ENCODE measurements at places on chromosomes 3 and 15.
A peak's percentile ranks its signal among the peaks of the same experiment; 100 is the strongest.

- no peak for DNase-seq
- peaks cover 28% of the 10 kb centered on the region for H3K4me1 ChIP-seq
- peaks cover 4% of the 10 kb centered on the region for H3K36me3 ChIP-seq
- peak overlapping the region; percentile 54 for H3K4me3 ChIP-seq
- H3K27ac ChIP-seq = no peak overlapping the region
Measured at GRCh38 chr15:68205954-68206539, 915 bp upstream of the CALML4 start.

GRCh38 chr15:74213858-74214284, 11.3 kb upstream of the STRA6 start:
- peaks cover 65% of the 10 kb centered on the region for H3K27me3 ChIP-seq
- H3K27ac ChIP-seq = no peak overlapping the region
- no peak overlapping the region for H3K4me3 ChIP-seq
- H3K4me1 ChIP-seq = no peaks in the 10 kb centered on the region
- H3K36me3 ChIP-seq = peaks cover 6% of the 10 kb centered on the region

- peaks cover 21% of the 10 kb centered on the region for H3K4me1 ChIP-seq
- H3K27ac ChIP-seq = no peak overlapping the region
- H3K27me3 ChIP-seq = no peaks in the 10 kb centered on the region
- DNase-seq = no peak
- H3K36me3 ChIP-seq = no peaks in the 10 kb centered on the region
Measured at GRCh38 chr3:71152892-71153265, 430.6 kb downstream of the FOXP1 start.

- peaks cover 4% of the 10 kb centered on the region for H3K36me3 ChIP-seq
- no peak overlapping the region for H3K4me3 ChIP-seq
- peaks cover 66% of the 10 kb centered on the region for H3K27me3 ChIP-seq
- no peak overlapping the region for H3K27ac ChIP-seq
Measured at GRCh38 chr3:170752571-170753155, 117.3 kb downstream of the RPL22L1 start.

GRCh38 chr15:46879032-46879770, 838.1 kb upstream of the SEMA6D start:
- H3K4me3 ChIP-seq = no peak overlapping the region
- no peaks in the 10 kb centered on the region for H3K27me3 ChIP-seq
- no peak overlapping the region for H3K27ac ChIP-seq
- DNase-seq = no peak
- no peaks in the 10 kb centered on the region for H3K36me3 ChIP-seq
- no peaks in the 10 kb centered on the region for H3K4me1 ChIP-seq

DNA sequence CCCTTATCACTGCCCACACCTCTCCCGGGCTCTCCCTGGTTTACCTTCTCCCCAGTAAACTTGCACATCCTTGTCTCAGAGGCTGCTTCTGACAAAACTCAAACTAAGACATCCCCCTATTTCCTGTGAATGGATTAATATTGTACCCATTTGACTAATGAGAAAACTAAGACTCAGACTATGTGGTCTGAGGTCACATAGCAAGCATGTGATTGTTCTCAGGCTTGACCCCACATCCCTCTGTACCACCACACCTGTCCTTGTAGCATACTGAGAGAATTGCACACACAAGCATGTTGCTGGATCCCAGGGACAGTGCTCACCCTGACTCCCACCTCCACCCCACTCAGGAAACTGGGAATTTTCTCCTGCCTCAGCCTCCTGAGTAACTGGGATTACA, 90.7 kb upstream of the HES1 start:
- H3K36me3 ChIP-seq = no peaks in the 10 kb centered on the region
- H3K4me1 ChIP-seq = no peaks in the 10 kb centered on the region
- H3K27me3 ChIP-seq = peaks cover 6% of the 10 kb centered on the region
- no peak overlapping the region for H3K4me3 ChIP-seq
- no peak overlapping the region for H3K27ac ChIP-seq

- peak; percentile 3 for DNase-seq
- no peaks in the 10 kb centered on the region for H3K4me1 ChIP-seq
- H3K27ac ChIP-seq = no peak overlapping the region
- H3K36me3 ChIP-seq = no peaks in the 10 kb centered on the region
Measured at GRCh38 chr3:35908366-35909232, 269.3 kb downstream of the ARPP21 start.

DNA sequence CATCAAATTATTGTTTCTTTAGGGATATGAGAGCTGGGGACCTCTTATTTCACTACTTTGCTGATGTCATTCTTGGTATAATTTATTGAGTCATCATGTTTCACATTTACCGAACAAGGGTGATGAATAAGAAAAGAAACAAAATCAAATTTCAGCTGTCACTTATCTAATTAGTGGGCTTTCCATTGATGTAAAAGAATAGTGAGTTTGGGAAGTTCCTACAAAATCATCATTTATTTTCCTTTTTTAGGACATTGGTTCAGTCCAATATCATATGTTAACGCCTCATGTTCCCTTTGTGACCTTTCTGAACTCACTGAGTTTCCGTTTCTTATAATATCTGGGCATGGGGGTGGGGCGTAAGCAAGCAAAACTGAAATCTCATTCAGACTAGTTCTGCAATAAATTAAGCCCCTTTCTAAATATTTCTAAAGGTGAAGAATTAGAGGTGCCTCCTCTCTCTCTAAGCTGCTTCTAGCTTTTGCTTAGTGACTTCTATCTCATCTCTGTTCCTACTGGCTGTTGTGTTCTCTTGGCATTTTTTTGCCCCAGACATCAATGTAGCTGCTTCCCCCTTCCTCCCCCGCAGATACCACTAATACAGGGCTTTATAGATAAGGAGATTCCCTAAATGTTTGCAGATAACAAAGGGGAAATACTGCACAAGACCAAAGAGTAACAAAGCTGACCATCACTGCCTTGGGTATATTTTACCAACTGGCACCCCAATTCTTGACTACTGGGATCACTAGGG, 238.0 kb upstream of the CTNNB1 start:
- H3K4me3 ChIP-seq = no peak overlapping the region
- H3K27ac ChIP-seq = no peak overlapping the region
- no peaks in the 10 kb centered on the region for H3K36me3 ChIP-seq
- peaks cover 48% of the 10 kb centered on the region for H3K27me3 ChIP-seq
- H3K4me1 ChIP-seq = no peaks in the 10 kb centered on the region

DNA sequence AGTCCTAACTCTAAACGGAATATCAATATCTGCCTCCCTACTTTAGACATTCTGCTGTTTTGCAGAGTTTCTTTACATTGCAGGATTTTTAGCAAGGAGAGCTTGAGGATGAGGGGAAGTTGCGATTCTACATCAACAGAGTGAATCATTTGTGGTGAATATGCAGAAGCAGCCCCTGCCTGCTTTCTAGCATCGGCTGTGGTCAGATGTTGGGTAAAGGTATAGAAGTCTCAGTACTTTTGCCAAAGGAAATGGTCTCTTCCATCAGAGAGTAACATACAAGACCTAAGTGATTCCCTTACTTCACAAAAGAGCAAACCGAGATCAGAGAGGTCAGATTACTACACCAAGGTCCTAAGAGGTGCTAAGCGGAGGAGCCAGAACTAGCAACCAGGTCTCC, 15.2 kb downstream of the ST3GAL6 start:
- no peak overlapping the region for H3K27ac ChIP-seq
- no peak overlapping the region for H3K4me3 ChIP-seq
- H3K36me3 ChIP-seq = no peaks in the 10 kb centered on the region
- no peak for DNase-seq

GRCh38 chr3:186207515-186207914, 98.6 kb upstream of the ETV5 start:
- H3K4me3 ChIP-seq = no peak overlapping the region
- H3K4me1 ChIP-seq = no peaks in the 10 kb centered on the region
- no peak for DNase-seq
- H3K27me3 ChIP-seq = peaks cover 27% of the 10 kb centered on the region

- H3K4me1 ChIP-seq = peaks cover 58% of the 10 kb centered on the region
- peaks cover 29% of the 10 kb centered on the region for H3K36me3 ChIP-seq
- H3K27ac ChIP-seq = peak overlapping the region; percentile 99
- peak; percentile 27 for DNase-seq
- no peaks in the 10 kb centered on the region for H3K27me3 ChIP-seq
- H3K4me3 ChIP-seq = peak overlapping the region; percentile 98
Measured at GRCh38 chr3:63967675-63968611, 55.4 kb downstream of the PSMD6 start.

- peak overlapping the region; percentile 98 for H3K4me3 ChIP-seq
- H3K4me1 ChIP-seq = peaks cover 25% of the 10 kb centered on the region
- H3K27ac ChIP-seq = peak overlapping the region; percentile 96
- H3K27me3 ChIP-seq = no peaks in the 10 kb centered on the region
- no peak for DNase-seq
Measured at GRCh38 chr3:143849854-143850549, 1.7 kb upstream of the SLC9A9 start.

DNA sequence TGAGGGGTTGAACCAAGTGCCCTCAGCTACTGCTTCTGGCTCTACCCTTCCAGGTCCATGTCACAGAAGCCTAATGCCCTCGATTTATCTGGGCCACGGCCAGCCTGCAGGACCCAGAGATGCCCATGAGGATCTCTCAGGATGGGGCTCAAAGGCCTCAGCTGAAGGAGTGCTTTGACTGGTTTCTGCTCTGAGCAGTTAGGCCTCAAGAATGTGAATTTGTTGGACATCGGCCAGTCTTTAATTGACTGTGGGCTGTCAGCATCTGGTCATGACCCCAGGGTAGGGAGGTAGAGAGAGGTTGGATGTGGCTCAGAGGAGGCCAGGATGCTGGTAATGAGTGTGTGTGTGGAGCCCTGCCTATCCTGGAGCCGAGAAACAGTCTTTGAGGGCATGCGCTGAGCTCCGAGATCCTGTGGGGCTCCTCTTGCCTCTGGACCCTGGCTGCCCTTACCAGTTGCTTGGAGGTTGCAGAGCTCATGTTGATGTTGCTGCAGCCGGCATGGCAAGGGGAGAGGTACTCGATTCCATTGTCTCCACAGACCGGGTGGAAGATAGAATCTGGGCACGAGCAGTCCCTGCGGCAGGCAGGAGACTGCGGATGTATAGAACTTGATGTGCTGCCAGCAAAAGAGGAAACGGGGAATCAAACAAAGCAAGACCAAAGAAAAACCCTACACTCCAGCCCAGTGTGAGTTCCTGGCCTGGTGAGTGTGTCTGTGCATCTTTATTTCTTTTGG, 49.1 kb upstream of the RAB6B start:
- no peak for DNase-seq
- H3K36me3 ChIP-seq = peaks cover 3% of the 10 kb centered on the region
- peaks cover 8% of the 10 kb centered on the region for H3K4me1 ChIP-seq
- H3K4me3 ChIP-seq = no peak overlapping the region

- no peak overlapping the region for H3K4me3 ChIP-seq
- no peak overlapping the region for H3K27ac ChIP-seq
- DNase-seq = no peak
Measured at GRCh38 chr3:185687271-185687878, 101.3 kb downstream of the SENP2 start.

DNA sequence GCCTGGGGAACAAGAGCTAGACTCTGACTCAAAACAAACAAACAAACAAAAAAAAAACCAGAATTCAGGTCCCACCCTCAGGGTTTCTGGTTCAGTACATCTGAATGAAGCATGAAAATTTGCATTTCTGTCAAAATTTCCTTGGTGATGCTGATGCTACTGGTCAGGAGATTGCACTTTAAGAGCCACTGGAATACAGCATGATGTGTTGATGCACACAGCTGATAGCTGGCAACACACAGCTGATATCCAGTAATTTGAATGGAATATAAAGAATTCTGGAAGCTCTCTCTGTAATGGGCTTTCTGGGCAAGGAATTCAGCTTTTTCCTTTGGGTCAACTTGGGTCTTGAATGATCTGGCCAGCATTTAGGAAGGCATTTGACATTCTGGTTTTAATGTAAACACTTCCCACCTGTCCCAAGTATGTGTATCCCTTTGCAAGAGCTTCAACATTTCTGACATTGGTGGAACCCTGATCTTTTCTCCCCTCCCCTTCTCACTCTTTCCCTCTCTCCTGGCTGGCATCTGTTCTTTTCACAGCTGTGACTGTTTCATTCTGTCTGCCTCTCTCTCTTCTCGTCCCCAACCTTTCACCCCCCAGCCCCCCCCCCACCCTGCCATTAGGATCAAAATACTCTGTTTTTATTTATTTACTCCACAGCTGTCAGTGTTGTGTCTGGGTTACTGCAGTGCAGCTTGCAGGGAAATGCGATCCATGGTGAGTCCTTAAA, 189.5 kb downstream of the TPRG1 start:
- DNase-seq = no peak
- no peaks in the 10 kb centered on the region for H3K36me3 ChIP-seq
- no peaks in the 10 kb centered on the region for H3K27me3 ChIP-seq
- H3K4me3 ChIP-seq = no peak overlapping the region
- no peaks in the 10 kb centered on the region for H3K4me1 ChIP-seq

DNA sequence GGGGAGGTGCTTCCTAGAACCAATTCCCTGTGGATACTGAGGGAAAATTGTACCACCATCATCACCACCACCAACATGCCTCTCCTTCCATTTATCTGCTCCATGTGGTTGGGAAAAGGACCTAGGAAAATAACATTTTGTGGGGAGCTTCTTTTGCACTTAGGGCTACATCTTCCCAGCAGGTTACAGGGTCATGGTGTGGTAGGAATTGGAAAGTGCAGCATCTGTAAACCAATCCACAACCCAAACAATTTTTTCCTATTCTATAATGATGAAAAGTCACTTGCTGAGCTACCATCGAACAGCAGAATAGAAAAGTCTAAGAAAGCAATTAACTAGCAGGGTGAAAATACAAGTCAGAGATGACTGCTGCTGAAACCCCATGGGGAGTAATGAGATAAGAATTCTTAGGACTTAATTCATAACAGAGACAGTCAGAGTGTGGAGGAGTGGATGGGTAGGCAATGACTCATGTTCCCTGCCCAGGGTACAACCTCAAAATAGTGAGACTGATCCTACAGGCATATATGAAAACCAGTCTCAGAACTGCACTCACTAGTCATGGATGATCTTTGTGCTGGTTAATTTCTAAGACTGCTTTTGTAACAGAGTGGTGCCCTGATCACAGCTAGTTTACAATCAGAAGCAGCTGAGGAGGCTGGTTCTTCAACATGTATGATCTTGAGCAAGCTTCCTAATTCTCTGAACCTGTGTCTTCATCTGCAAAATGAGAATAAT, 38.1 kb upstream of the LEKR1 start:
- DNase-seq = no peak
- H3K27ac ChIP-seq = no peak overlapping the region
- H3K4me3 ChIP-seq = no peak overlapping the region
- no peaks in the 10 kb centered on the region for H3K36me3 ChIP-seq

DNA sequence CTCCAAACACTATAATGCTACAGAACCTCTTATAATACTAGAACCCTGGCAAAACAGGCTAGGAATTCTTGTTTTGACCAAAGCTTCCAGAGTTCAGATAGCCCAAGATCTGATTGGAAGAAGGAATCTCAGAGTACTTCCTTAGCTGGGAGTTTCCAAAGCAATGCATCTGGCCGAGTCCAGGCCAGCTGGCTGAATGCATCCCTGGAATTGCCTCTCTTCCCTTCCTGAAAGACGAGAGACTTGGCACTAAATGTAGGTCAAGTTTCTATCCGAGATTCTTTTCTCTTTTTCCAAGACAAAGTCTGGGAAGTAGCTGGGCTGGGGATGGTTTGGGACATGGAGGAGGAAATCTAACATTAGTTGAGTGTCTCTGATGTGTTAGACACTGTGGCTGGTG, 68.7 kb upstream of the ADPGK start:
- H3K27me3 ChIP-seq = peaks cover 45% of the 10 kb centered on the region
- no peak for DNase-seq
- H3K4me1 ChIP-seq = peaks cover 5% of the 10 kb centered on the region
- H3K27ac ChIP-seq = no peak overlapping the region

- no peaks in the 10 kb centered on the region for H3K4me1 ChIP-seq
- H3K4me3 ChIP-seq = no peak overlapping the region
- H3K27me3 ChIP-seq = no peaks in the 10 kb centered on the region
- H3K36me3 ChIP-seq = peaks cover 3% of the 10 kb centered on the region
Measured at GRCh38 chr3:148789146-148789545, 38.5 kb upstream of the CPB1 start.

GRCh38 chr15:33357845-33358244, 47.1 kb downstream of the RYR3 start:
- H3K4me1 ChIP-seq = no peaks in the 10 kb centered on the region
- H3K36me3 ChIP-seq = no peaks in the 10 kb centered on the region
- H3K27ac ChIP-seq = no peak overlapping the region
- DNase-seq = no peak
- no peak overlapping the region for H3K4me3 ChIP-seq
- H3K27me3 ChIP-seq = no peaks in the 10 kb centered on the region
